LHCN-M2 (cell line): ENCODE measurements at places on chromosomes 11 and 22. TPM values are rescaled to one million over a fixed set of nuclear protein-coding genes. Genes with fewer than 3 reads are reported as not detected.

GRCh38 chr11:27310707-27311106, 52.3 kb downstream of the CCDC34 start:
- DNase-seq: no peak

DNA sequence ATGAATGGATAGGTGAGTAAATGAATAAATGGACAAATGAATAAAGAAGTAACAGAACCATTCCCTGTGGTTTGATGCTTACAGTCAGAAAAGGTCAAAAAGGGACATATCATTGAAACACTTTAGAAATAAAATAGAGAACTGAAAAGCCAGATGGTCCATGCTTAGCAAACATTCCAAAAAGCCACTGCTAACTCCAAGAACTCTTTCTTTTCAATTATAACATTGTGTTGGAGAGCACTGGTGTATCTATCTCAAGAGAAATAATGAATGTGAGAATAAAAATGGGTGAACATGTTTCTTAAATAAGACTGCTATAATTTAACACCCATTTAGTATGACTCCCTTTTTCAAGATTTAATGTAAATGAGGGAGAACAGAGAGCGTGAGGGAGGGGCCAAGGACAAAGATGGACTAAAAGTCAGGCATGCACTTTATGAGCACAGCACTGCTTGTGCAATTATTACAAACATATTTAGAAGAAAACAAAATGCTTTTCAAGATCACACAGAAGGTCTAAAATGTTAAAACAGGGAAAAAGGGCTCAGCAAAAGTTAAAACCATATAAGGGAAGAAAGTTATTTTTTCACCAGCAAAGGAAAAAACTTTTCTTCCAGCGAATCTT, 224.3 kb upstream of the PITPNB start:
- DNase-seq: no peak

The PLAAT3 gene
- total RNA-seq: 8.5 and 19.1 TPM in 2 replicates

DNA sequence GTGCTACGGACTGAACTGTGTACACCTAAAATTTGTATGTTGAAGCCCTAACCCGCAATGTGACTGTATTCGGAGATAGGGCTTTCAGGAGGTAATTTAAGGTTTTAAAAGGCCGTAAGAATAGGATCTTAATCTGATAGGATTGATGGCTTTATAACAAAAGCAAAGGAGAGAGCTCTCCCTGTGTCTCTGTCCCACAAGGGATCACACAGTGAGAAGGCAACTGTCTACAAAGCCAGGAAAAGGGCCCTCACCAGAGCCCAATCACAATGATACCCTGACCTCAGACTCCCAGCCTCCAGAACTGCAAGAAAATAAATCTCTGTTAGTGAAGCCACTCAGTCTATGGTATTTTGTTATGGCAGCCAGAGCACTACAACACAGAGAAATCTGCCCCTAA, 208.7 kb upstream of the ZC3H12C start:
- DNase-seq: no peak

The NOX4 gene
- total RNA-seq: 2.2 TPM in 1 of 2 replicates, not detected in the other

The PKDREJ gene
- total RNA-seq: not detected in 2 replicates

GRCh38 chr11:27473017-27473406, 422 bp upstream of the LGR4 start:
- DNase-seq: peak; percentile 14
